ENCODE measurements at places on chromosomes 11 and 22.

- DNase-seq: no peak
Observed at GRCh38 chr11:35458846-35459245, 39.5 kb upstream of the SLC1A2 start.

GRCh38 chr11:127627629-127628457 is 627.3 kb upstream of the KIRREL3 start:
- DNase-seq: no peak

- DNase-seq: no peak
Observed at GRCh38 chr11:123011510-123011909, 29.9 kb upstream of the BSX start.

- no peak for DNase-seq
Observed at GRCh38 chr22:44005524-44005923, 18.6 kb upstream of the PARVB start.

- no peak for DNase-seq
Observed at GRCh38 chr11:117070016-117070415, 28.2 kb downstream of the SIK3 start.

DNA sequence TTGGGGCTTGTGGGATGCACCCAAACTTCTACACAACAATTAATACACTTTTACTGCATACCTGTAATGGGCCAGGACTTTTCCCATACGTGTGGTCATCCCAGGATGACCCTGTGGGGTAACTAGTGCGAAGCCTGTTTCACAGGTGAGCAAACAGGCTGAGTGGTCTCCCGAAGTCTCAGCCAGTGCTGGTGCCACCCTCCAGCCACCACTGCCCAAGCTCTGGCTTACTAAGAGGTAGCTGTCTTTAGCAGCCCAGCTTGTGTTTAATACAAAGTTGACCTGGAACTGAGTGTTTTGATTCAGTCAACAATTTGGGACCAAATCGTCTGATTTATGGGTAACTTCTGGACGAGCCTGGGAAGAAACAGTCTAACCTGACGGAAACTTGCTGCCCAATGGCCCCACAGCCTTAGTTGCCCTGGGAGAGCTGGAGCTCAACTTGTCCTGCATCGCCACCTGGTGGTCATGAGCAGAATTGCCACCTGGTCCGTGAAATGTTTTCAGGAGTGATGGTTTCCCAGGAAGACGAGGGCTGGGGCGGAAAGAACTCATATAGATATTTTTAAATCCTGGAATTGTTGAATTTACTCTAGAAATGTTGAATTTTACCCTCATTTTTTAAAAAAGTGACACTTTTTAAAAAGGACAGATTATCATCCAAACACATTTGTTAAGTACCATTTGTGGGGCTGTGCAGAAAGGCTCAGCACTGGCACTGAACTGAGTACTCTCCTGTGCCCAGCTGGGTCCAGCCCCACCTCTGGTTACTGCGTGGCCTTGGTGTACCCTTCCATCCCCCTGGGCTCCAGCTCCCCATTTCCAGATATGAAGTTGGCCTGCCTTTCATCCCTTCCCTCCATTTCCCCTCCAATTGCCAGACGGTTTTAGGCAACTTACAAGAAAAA is 95.5 kb upstream of the PARVA start:
- DNase-seq: peak; percentile 55

DNA sequence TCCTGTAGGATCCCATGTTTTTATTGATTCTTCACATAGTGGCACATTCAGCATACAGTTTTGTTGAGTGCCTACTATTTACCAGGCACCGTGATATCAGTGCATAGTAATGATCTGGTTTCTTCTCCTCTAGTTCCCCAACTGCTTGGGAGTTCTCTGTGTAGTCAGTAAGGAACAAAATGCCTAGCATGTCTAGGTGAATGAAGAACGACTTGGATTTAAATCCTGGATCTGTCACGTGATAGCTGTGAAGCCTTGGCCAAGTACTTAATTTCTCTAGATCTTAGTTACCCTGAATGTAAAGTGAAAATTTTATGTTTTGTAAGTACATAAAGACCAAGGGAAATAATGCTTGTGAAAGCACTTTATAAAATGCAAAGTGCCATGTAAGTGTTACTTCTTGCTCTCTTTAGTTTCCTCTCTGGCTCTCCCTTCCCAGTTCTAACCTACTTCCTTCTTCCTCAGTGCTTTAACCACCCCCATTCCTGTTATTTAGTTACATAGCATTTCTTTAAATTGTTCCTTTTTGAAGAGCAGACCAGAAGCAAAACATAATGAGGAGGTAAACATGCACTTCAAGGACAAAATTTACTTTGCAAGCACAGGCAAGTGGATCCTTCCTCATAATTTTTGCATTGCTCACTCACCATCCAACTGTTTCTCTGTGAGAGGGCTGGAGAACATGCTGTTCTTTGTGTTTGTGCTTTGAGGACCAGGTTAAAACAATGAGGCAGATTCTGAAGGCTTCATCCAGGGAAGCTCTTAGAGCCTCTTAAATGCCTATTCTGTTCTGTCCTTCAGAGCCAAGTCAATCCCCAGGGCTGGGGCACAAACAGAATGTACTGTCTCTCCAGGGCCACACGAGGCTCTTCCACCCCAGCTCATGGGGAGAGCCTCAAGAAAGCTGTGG is 353.9 kb upstream of the TENM4 start:
- no peak for DNase-seq

DNA sequence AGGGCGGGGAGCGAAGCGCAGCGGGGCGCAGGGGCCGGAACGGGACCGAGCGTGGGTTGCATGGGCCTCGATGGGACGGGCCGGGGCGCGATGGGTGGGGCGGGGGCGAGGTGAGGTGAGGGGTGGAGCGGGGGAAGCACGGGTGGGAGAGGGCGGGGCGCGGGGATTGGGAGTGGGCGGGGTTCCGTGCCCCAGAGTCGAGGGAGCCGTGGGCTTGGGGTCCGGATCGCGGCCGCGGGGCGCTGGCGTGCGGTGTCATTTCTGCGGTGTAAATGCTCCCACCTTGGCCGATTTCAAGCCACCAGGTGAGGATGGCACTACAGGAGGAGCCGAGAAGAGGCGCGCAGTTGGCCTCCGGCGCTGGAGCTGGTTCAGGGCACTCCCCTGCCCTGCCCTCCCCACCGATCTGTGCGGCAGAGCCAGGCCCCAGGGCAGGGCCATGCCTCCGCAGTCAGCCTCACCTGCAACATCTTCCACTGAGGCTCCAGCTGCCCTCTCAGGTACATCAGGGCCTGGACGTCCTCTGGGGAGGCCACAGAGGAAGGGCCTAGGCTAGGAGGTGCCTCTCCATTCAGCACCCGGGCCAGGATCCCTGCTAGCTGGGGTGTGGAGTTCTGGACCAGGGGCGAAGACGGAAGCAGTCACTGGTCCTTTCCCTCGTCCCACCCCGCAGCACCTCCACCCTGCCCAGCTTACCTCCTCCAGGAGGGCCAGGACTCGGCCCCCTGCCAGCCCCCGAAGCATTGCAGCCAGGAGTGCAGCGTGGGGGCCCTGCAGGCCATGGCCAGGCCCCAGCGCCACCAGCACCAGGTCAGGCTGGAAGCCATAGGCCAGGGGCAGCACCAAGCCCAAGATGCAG is 620 bp upstream of the TUBGCP6 start:
- DNase-seq: no peak

DNA sequence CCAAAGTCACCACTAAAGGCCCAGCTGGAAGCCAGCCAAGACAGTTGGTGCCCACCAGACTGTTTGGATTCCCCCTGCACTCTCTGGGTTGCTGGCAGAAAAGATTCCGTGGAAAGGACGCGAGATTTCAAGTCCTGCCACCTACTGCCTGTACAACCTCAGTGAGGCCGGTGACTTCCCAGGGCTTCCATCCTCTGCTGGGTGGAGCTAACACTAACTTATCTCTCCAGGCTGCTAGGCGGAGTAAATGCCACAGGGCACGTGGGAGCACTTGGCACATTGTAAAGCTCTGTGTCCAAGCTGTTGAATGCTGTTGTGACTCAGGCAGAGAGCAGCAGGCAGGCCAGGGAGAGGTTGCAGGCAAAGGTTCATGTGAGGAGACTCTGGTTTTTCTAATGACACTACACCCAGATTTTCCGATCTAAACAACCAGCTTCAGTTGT is 50.9 kb upstream of the CDON start:
- no peak for DNase-seq

DNA sequence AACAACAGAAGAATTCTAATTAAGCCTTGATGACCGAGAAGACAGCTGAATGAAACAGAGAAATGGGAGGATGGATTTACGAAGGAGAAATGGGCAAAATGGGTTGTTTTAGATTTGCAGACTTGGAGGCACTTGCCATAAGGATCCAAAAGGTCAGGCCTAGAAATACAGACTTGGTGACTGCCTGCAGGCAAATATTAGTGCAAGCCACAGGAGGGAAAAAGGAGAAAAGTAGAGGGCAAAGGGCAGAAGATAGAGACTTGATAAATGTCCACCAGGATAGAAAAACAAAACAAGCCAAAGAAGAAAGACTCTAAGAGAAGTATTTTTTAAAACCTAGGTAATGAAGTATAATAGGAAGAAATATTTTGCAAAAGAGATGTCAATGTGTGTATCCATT is 13.1 kb downstream of the CCDC34 start:
- DNase-seq: no peak

GRCh38 chr11:926341-926916 is 759 bp downstream of the AP2A2 start:
- no peak for DNase-seq

DNA sequence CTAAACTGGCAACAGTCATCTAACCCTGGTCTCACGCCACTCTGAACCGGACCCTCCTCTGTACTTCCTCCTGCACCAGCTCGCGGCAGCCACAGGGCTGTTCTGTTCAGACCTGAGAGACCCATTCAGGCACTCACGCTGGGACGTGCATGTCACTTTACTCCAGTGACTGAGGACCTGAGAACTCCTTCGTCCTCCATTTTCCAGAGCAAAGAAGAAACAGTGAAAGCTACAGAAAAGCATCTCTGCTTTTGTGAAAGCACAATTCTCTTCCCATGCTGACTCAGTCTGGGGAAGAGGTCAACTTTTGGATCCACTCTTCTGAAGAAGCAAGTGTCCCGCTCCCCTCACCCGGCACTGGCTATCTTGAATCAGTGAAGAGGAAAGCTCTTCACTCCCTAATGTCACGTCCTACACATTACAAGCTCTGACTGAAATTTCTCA is 24.5 kb downstream of the PISD start:
- DNase-seq: no peak

- DNase-seq: no peak
Observed at GRCh38 chr11:1458340-1459218, 28.0 kb downstream of the MOB2 start.

DNA sequence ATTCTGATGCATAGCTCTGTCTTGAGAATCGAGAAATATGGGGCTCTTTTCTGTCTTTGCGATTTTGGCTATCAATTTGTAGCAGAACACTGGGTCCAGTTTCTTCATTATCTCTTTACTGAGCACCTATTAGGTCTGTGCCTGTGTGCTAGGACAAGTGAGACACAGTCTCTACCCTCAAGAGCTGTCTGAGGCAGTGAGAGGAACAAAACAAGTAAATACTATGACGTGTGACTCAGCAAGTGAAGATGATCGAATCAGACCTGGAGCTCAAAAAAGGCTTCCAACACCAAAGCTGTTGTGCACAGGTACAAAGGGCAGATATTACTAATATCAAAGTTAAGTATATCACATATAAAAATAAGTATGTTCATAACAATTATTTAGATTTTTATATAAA is 52.4 kb downstream of the LGR4 start:
- DNase-seq: no peak

DNA sequence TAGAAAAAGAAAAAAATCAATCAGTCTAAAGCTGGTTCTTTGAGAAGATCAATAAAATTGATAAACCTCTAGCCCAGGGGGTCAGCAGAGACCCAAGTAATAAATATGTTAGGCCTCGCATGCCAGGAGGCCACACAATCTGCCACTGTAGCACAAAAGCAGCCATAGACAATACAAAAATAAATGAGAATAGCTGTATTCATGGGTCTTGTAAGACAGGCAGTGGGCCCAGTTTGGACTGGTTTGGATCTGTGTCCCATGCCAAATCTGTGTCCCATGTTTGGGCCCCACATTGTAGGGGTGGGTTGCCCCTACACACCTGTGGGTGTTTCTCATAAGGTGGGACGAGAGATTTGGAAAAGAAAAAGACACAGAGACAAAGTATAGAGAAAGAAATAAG is 6.6 kb upstream of the PLAAT4 start:
- no peak for DNase-seq

GRCh38 chr11:70931430-70931829 is 320.9 kb downstream of the SHANK2 start:
- DNase-seq: no peak

DNA sequence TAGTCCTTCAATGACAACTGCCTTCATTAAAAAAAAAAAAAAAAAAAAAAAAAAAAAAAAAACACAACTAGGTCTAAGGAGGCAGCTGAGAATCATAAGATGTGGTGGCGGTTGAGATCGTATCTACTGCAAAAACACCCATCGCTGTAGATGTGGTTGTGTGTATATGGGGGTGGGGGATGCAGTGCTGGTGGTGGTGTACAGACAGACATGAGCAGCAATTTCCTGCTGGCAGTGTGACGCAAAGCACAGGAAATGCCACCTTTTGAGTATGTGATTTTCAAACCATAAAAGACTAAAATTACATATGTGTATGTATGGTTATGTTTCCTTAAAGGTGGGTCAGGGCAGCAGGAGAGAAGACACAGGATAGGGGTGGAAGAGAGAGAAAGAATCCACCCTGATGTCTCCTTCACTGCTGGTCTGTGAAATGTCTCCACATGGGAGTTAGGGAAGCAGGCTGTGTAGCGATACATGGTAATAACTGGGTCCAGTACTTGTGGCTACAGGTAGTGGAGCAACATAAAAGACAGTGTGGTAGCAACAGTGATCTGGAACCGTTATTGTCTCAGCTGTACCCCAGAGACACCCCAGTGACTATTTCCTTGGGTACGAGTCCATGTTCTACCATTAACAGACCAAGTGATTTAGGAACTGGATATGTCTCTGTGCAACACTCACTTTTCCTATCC is 57.9 kb downstream of the SYTL2 start:
- DNase-seq: peak; percentile 80

DNA sequence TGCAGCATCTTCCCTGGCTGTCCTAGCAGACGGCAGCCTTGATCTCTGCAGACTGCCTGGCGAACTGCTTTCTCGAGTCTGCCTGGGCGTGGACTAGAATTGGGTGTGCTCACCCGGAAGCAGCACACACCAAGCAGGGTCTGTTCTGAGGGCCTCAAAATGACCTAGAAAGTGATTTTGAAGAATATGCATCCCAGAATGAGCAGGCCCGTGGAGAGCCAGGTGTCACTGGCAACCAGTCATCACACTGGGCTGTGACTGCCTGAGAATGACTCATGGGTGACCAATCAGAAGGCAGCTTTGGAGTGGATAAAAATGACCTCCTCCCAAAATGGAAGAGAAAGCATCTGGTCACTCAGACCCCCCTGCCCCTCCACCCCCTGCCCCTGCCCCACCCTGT is 114.9 kb upstream of the NECTIN1 start:
- no peak for DNase-seq

- no peak for DNase-seq
Observed at GRCh38 chr11:41486424-41486823, 27.0 kb upstream of the LRRC4C start.

DNA sequence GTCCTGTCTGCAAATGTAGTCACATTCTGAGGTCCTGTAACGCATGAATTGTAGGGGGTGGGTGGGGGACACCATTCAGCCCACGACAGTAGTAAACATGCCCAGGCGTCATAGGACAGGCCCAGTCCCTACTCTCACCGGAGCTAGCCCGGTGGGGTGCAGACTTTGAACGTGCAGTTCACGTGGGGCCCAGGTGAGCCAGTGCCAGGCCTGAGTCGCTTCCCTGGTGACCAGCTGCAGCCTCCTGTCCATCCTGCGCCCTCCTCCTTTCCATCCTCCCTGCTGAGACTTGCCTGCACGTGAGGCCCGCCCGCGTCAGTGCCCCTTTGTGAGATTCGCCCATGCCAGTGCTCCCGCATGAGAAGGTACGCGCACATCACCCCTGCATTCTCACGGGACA is 116.8 kb downstream of the WNT7B start:
- no peak for DNase-seq

- no peak for DNase-seq
Observed at GRCh38 chr22:36423461-36424404, 36.0 kb upstream of the MYH9 start.
